Fibroblast of skin of left biceps (primary cell): ENCODE measurements at places on chromosomes 3 and 15.

- no peak for DNase-seq
Observed at GRCh38 chr3:78785004-78785403, 982.8 kb downstream of the ROBO1 start.

GRCh38 chr3:107265526-107265925, 111.7 kb upstream of the CCDC54 start:
- DNase-seq = no peak

GRCh38 chr3:195160257-195160898, 110.6 kb downstream of the XXYLT1 start:
- no peak for DNase-seq

DNA sequence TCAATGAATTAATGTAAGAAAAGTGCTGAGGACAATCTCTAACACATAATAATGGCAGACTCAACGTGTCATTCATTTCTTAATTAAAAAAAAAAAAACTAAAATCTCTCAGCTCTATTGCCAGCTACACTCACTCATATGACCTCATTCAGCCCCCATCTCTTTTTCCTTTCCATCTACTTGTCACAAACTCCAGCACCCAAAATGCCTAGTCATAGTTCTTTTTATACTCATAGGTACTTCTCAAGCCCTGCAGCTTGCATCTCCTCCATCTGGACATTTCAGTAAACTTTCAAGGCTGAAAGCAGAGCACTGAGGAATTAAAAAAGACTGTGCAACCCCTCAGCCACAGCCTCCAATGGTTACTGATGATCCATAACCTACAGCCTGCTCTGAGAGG, 109.8 kb downstream of the PLCH1 start:
- no peak for DNase-seq

GRCh38 chr3:194730365-194730764, 44.7 kb downstream of the FAM43A start:
- no peak for DNase-seq

DNA sequence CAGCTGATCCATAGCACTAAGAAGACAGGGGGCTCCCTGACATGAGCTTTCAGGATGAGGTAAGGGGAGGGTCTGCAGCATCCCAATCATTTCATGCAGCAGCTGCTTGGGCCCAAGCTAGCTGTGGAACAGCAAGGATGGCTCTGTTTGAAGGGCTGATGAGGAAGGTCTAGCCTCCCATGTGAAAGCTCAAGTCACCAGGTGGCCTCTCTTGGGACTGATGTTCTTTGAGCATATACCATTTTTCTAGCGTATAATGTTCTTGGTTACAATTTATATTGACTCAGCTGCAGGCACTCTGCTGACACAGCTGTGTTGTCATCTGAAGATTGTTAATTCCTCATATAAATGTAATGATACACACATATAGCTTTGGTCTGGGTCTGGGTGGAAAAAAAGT, 87.0 kb downstream of the CD200R1L start:
- no peak for DNase-seq

DNA sequence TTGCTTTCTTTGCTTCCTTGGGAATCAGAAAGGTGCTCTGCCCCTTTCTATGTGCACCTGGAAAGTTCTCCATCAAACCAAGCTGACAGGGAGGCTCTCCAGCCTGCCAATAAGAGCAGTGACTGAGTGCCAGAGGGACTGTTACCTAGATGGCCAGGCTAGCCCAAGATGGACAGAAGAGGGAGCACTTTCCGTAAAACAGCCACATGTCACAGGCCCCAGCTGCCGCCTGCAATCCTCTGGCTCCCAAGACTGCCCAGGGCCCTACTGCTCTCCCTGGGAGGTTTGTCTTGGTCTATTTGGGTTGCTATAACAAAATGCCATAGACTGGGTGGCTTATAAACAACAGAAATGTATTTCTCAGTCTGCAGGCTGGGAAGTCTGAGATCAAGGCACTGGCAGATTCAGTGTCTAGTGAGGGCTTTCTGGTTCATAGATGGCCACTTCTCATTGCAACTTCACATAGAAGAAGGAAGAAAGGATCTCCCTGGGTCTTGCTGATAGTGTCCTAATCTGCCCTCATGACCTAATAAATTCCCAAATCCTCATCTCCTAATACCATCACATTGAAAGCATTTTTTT, 72.3 kb downstream of the TAMM41 start:
- no peak for DNase-seq

DNA sequence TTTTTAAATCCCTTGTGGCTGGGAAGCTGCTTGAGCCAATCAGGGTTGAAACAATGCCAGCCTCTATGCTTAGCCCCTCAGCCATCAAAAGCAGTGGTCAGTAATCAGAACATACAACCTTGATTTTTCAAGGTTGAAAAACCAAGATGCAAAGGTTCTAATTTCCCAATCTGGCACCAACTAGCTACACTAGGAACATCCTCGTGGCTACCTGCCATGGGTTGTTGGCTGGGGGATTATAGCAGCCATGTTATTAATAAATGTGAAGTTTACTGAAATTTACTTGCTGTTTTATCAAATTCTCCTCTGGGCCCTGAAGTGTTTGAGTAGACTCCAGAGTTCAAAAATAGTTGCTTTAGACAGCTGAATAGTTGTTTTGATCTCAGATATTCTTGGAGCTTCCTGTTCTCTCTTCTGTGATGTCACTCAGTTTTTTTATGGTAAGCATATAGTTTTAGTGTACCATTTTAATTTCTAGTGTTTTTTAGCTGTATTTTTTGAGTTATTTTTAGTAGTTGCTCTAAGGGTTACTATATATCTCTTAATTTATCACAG, 31.9 kb downstream of the PCCB start:
- no peak for DNase-seq
